ENCODE measurements at places on chromosomes 13 and 19.

- DNase-seq = no peak
Observed at GRCh38 chr19:47641891-47642485, 33.1 kb downstream of the BICRA start.

GRCh38 chr13:52713894-52714293 is 25.7 kb downstream of the CNMD start:
- DNase-seq = no peak

GRCh38 chr13:39448834-39449233 is 154.2 kb downstream of the LHFPL6 start:
- DNase-seq = no peak

DNA sequence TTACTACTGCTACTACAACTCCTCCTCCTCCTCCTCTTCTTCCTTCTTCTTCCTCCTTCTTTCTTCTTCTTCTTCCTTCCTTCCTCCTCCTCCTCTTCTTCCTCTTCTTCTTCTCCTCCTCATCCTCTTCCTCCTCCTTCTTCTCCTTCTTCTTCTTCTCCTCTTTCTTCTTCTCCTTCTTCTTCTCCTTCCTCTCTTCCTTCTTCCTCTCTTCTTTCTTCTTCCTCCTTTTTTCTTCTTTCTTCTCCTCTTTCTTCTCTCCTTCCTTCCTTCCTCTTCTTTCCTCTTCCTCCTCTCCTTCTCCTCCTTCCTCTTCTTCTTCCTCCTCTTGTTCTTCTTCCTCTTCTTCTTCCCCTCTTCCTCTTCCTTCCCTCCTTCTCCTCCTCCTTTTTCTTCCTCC is 94.7 kb upstream of the MYO16 start:
- DNase-seq = no peak

DNA sequence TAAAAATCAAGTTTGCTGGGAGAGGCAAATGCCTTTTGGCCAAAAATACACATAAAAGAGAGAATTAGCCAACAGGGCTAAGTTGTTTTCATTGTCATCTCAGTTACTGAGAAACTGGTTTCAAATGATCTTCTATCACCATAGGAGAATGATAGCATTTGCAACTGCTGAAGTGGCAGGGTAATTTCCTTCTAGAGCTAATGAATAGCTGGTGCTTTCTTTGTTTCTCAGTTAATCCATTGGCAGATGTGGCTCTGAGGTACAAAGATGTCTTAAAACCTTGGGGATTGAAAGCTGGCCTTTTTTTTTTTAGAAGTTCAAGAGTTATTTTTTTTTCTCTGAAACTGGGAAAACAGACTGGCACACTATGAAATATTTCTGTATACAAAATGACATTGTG is 332.7 kb upstream of the KLF12 start:
- no peak for DNase-seq

Measured in stimulated activated effector memory CD8-positive, alpha-beta T cell treated with anti-CD3 and anti-CD28 coated beads, Interleukin-12 subunit alpha, Interleukin-12 subunit beta, amount 100 ng/mL, for 72 hours (primary cell).